ENCODE measurements at places on chromosomes 4 and X.

DNA sequence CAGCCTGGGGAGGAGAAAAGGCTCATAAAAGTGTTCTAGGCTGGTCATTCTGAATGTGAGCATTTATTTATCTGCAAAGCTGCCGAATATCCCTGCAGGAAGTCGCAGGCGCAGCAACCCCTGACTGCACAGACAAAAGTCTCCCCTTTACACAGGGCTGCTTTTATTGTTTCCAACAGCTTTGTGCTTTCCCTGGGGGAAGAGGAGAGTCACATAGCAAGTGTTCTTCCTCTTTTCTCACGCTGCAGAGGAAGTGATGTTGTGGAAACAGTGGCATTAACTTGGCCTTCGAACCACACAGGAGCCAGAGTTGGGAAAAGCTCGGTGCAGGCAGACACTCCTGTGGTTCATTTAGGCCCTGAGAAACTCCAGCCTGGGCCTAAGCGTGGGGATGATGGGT, 81.5 kb upstream of the BCOR start:
- DNase-seq, result no peak

GRCh38 chr4:140854168-140854567, 98.0 kb upstream of the TBC1D9 start:
- no peak for DNase-seq

DNA sequence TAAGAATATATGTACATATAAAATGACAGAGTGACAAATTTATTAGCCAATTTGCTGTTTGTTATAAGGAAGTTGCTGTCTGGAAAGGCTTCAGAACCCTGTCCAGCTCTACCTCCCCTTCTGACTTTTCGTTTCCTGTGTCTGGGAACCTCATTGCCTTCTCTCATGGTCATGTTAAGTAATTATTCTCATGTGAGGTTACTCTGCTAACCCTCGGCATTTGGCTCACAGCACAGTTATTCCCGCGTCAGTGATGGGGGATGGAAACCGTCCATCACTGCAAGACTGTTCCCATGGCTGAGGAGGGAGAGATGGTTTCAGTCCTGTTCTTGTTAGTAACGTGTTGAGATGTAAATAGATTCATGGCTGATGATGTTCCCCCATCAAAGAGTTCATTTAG, 11.9 kb downstream of the EDNRA start:
- DNase-seq, result no peak

GRCh38 chr4:102557636-102558035, 56.5 kb downstream of the NFKB1 start:
- DNase-seq, result no peak

DNA sequence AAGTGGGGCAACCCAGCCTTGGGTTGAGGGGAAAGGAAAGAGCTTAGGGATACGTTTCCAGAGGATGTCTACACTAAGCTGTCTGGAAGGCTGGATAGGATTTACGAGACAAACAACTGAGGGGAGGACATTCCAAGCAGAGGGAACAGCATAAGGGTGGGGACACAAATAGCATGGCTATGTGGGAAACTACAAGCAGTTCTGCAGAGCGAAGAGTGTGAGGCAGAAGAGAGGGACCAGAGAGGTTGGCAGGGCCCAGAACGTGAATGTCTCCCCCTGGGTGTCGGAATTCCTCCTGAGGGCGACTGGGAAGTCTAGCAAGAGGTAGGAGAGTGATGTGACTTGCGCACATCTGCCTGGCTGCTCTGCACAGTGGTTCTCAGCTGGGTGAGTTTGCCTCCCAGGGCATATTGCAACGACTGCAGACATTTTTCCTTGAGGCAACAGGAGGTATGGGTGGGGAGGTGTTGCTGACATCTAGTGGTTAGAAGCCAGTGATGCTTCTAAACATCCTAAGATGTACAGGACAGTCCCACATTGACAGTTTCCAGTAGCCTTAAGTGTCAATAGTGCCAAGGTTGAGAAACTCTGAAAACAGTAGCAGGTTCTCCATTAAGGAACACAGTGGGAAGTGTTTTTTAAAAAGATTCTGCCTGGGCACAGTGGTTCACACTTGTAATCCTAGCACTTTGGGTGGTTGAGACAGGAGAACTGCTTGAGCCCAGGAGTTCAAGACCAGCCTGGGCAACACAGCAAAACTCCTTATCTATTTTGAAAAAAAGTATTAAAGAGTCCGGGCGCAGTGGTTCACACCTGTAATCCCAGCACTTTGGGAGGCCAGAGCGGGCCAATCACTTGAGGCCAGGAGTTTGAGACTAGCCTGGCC, 9.2 kb downstream of the NDUFA1 start:
- no peak for DNase-seq

GRCh38 chrX:69543572-69543971, 39.4 kb downstream of the NALF2 start:
- DNase-seq, result no peak

GRCh38 chr4:161926033-161926828, 237.6 kb downstream of the FSTL5 start:
- DNase-seq, result no peak

GRCh38 chrX:154732421-154733065, 18.3 kb downstream of the GAB3 start:
- DNase-seq, result no peak

DNA sequence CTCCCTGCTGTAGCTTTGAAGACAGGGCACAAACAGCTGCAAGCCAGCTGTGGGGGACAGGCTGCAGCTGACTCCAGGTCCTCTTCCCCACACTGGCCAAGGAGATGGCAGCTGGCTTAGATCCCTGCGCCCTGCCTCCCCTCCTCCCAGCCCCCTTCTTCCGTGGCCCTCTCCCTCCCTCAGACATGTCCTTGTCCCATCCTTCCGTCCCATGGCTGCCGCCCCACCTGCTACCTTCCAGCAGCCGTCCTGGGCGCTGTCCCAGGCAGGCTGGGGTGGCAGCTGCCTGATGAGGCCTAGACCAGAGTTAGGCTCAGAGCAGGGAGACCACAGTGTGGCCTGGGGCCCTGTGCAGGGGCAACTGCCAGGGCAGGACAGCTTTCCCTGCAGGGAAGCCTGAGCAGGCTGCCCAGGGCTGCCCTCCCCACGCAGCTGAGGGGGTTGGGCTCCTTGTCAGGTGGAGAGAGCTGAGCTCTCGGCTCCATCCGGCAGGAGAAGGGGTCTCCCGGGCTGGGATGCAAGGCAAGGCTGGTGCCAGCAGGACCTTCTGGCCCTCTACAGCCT, 3.3 kb upstream of the BGN start:
- no peak for DNase-seq

DNA sequence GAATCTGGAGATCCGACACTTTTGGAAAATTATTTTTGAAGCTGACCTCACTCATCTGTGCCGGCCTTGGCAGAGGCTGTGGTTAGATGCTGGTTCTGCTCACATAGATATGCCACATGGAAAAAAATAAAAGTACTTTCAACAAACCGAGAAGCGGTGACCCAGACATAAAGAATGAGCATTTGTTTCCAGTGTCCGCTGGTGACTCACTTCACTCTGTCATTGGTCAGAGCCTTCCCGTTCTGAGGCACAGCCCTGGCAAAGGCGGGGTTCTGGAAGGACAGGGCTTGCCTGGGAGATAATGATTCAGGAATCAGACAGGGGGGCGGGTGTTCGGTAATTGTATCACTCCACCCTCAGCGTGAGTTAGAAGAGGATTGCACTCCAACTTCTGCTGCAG, 172.4 kb upstream of the MXRA5 start:
- DNase-seq, result no peak

- DNase-seq, result no peak
Observed at GRCh38 chr4:114727461-114727860, 128.9 kb downstream of the UGT8 start.

DNA sequence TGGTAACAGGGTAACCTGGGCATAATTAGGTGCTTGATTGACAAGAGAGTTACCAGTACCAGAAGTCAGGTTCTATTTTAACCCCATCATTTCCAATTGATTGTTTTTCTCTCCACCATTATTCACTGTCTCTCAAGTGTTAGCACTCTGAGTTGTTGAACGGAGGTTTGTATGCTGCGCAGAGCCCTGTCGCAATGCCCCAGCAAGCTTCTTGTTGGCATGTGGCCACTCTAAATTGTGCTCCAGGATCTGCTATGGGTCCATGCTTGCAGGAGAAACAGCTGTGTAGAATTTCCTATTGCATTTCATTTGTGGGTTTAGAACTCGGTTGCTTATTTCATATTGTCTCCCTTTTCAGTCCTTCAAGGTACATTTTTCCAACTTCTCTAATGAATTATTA, 98.2 kb downstream of the KLHL8 start:
- no peak for DNase-seq

All from stimulated activated CD8-positive, alpha-beta memory T cell treated with anti-CD3 and anti-CD28 coated beads, Interleukin-7, amount 100 ng/mL, for 1 hour (primary cell).